ENCODE measurements at places on chromosomes 1 and 21.

- DNase-seq: no peak
Observed at GRCh38 chr21:34814529-34814951, 145.7 kb downstream of the CLIC6 start.

GRCh38 chr1:156342166-156342955 is 4.0 kb downstream of the TSACC start:
- peak; percentile 11 for DNase-seq

- no peak for DNase-seq
Observed at GRCh38 chr1:44565259-44565750, 109.0 kb downstream of the TMEM53 start.

DNA sequence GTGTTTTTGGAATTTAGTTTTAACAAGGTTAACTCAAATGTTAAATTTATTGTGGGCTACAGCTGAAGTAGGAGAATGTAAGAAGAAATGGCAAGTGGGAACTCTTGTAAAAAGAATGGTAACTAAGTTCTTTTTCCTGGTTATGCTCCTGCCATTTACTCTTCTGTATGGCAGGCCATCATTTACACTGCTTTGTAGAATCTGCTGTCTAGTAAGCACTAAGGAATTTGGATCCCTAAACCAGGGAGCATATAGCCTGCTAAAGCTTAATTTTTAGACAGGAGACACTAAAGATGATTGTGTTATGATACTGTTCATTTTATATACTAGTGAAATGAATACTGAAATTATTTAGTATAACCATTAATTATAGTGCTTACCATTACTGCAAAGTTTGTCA is 85.3 kb downstream of the CAMTA1 start:
- DNase-seq: peak; percentile 69

DNA sequence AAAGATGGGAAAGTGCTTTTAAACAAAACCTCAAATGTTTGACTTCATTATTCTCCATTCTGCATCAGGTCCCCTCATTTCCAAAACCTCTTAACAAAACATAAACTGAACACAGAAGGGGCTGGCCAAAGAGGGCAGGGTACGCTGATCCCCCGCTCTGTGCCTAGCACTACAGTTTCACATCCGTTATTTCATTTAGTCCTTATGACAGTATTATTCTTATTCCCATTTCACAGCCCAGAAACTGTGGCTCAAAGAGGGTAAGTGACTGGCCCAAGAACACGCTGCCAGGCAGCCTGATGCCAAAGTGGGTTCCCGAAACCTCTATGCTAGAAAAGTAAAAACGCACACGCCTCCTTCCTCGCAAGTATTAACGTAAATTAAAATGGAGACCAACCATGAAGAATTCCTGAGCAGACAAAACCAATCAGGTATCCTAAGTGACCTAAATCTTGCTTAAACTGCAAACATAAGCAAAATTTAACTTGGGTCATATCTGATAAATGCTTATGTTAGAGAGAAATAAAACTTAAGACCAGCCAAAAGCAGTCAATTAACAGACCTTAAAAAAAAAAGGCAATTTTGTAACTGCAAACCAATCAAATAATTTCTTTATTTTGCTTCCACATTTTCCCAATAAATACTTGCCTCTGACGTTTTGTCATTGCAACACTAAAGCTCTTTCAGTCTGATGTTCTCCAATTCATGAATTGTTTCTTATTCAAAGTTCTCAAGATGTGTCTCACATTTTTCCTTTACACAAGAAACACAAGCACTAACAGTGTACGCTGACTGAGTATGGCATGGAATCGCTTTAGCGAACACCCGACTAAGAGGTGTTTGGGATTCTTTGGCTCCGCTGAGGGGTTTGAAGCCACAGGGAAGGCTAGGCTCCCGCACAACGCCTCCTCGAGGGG is 653 bp downstream of the CASP9 start:
- peak; percentile 25 for DNase-seq

DNA sequence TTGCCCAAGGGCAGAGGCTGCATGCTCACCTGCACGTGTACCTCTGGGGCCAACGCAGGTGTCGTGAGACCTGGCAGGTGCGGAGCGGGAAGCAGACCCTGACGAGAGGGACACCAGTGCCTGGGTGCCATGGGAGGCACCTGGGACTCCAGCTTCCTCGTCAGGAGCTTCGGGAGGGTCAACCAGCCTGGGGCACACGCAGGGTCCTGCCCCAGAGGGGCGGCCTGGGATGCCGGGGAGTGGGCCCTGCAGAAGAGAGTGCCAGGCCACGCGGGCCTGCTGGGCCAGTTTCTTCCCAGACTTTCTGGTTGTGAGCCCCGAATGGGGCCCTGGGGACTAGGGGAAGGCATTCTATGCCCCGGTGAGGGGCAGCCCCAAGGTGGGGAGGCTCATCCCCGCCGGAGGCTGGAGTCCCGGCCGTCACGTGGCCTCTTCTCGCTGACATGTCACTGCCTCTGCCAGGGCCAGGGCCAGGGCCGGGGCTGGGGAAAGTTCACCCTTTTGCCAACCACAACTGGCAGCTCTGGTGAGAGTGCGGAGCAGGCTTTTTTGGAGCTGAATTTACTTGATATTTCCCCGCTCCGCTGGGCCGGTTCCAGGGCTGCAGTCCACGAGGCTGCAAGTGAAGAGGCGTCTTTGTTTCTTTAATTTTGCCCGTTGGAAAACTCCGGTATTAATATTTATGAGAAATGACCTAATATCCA is 38.5 kb upstream of the ACTRT2 start:
- no peak for DNase-seq

DNA sequence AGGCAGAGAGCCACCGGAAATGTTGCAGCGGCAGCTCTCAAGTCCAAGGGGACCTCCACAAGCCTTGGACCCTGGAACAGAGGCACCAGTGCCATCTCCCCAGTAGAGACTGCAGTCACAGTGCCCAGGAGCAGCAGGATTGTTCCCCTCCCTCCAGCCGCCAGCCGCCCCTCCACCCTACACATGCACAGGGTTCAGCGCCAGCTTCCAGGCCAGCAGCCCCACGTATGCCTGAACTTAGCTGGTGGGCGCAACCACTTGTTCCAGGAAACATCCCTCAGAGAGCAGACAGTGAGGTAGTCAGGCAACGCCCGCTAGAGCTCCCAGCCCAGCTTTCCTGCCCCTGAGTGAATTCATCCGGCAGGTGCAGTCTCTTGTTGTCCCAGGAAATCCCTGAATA is 1098.1 kb upstream of the NCAM2 start:
- DNase-seq: no peak

DNA sequence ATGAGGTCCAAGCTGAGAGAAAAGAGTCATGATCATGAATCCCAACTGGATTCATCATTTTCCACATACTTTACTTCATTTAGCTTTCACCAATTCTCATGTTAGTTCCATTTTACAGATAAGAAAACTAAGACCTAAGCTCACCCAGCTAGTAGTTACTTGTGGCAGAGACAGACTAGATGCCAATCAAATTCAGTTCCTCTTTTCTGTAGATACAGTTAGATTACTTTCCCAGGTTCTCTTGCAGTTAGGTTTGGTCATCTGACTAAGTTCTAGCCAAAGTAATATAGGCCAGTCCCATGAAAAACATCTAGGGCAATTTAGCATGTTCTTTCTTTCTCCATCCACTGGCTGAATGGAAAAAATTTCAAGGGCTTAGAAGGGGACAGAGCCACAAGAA is 8.9 kb upstream of the KCND3 start:
- DNase-seq: no peak

GRCh38 chr1:19844731-19845495 is 29.8 kb upstream of the RNF186 start:
- no peak for DNase-seq

GRCh38 chr1:169884634-169885033 is 9.1 kb downstream of the SCYL3 start:
- DNase-seq: no peak

GRCh38 chr1:14027099-14027498 is 327.1 kb downstream of the PRDM2 start:
- no peak for DNase-seq

DNA sequence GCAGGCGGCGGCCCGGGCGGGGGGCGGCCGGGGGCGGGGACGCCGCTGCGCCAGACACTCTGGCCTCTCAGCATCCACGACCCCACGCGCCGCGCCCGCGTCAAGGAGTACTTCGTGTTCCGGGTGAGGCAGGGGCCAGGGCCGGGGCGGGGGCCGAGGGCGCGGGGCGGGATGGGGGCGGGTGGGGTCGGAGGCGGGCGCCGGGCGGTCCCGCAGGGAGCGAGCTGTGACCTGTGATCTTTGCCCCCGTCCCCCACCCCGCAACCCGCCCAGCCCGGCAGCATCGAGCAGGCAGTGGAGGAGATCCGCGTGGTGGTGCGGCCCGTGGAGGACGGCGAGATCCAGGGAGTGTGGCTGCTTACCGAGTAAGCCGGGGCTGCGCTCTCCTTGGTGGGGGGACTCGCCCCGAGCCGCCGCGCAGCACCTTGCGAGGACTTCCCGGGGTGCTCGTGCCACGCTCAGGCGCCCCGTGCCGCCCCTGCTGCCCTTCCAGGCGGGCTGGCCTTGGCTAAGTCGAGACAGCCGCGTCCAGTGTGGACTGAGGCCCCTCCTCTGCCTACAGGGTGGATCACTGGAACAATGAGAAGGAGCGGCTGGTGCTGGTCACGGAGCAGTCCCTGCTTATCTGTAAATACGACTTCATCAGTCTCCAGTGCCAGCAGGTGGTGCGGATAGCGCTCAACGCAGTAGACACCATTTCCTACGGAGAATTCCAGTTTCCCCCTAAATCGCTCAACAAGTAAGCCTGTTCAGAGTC is 514 bp downstream of the TPRG1L start:
- DNase-seq: peak; percentile 17

DNA sequence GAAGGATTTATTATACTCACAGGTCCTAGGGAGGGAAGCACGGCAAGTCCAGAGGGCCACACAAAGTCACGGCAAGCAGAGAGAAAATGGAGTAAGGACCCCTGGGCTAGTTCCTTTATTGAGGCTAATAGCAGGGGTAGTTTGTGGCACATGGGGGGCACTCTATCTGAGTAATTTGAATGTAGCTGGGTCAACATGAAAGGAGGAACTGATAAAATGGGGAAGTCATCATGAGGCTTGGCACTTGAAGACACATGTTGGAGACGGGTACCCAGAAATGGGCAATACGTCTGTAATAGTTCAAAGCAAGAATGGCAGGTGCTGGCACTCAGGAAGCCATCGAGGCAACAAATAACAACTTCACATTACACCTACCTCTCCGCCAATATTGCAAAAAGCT is 1136.4 kb downstream of the MRPL39 start:
- no peak for DNase-seq

DNA sequence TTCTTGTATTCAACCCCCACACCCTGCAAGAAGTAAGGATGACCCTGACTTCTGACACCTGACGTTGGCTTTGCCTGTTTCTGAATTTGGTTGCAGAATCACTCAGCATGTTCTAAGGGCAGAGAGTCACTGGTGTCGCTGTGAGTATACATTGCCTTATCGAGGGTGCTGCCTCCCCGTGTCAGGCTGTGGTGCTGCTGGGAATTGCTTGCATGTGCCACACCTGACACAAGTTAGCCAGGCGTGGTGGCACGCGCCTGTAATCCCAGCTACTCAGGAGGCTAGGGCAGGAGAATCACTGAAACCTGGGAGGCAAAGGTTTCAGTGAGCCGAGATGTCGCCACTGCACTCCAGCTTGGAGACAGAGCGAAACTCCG is 45.9 kb downstream of the WDR4 start:
- DNase-seq: peak; percentile 8

DNA sequence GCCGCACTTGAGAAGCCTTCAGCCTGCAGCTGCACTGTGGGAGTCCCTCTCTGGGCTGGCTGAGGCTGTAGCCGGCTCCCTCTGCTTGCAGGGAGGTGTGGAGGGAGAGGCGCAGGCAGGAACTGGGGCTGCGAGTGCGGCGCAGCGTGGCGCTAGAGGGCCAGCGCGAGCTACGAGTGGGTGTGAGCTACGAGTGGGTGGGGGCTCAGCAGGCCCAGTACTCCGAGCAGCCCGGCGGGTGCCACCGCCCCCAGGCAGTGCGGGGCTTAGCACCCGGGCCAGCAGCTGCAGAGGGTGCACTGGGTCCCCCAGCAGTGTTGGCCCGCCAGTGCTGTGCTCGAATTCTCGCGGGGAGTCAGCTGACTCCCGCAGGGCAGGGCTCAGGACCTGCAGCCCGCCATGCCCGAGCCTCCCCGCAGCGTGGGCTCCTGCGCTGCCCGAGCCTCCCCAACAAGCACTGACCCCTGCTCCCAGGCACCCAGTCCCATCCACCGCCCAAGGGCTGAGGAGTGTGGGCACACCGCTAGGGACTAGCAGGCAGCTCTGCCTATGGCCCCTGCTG is 1620.1 kb downstream of the BRINP3 start:
- no peak for DNase-seq

DNA sequence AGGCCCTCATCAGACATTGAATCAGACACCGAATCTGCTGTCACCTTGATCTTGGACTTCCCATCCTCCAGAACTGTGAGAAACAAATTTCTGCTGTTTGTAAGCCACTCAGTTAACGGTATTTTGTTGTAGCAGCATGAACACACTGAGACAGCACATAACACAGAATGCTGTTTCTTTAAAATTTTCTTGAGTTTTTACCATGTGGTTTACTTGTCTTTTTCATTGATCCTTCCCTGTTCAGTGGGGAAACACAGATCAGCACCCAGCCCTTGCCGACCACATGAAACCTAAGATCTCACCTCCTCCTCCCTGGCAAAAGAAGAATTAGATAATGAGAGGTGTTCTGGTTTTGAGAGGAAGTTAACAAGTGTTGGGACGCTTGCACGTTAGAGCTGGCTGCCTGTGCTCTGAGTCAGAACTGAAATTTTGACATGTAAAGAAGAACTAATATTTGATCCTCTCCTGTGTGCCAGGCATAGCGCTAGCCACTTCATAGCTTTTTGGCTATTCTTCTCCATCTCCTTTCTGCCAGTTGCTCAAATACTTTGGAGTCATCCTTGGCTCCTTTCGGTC is 179.6 kb downstream of the DHRS3 start:
- DNase-seq: no peak

- no peak for DNase-seq
Observed at GRCh38 chr1:230049731-230050130, 17.3 kb upstream of the GALNT2 start.

GRCh38 chr1:111841189-111841588 is 85.5 kb downstream of the DDX20 start:
- DNase-seq: no peak

DNA sequence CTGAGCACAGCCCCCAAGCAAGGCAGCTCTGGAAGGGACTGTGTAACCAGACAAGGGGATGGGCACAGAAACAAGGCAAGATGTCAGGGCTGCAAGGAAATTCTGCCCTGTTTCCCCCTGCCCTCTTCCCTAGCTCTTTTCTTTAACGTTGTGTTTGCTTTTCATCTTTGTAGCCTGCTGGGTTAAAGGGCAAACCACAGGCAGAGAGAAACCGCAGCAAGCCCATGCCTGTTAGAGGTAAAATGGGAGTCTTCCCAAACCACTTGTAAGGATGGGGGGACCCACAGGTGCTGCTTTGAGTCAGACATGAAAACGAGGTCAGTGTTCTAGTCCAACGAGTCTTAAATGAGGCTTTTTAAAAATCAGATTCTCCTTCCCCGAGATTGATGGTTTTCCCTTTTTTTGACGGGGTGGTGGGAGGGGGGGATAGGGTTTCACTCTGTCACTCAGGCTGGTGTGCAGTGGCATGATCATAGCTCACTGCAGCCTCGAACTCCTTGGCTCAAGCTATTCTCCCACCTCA is 13.3 kb downstream of the TGFBR3 start:
- no peak for DNase-seq
